ENCODE measurements at places on chromosomes 12 and 14.

- no peak for DNase-seq
Observed at GRCh38 chr14:33062476-33062875, 123.8 kb downstream of the NPAS3 start.

GRCh38 chr14:39229222-39229543 is 4.5 kb upstream of the MIA2 start:
- no peak for DNase-seq

- DNase-seq: no peak
Observed at GRCh38 chr12:4643747-4644146, 5.1 kb downstream of the AKAP3 start.

DNA sequence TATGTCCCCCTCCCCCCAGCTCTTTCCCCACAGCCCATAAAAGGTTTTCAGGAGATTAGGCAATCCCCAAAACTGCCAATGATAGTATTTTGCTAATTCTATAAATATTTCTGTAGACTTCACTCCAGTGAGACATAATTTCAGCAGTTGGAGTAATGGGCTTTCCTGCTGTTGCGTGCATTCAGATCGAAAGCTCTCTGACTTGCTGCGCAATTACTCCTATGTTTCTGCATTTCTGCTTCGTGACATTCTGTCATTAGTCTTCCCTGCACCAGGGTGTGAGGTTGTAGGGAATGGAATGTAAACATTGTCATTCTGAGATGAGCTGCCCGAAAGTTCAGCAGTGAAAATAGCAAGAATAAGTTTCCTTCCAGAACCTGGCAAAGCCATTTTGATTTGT is 58.2 kb downstream of the SAMD4A start:
- DNase-seq: no peak

DNA sequence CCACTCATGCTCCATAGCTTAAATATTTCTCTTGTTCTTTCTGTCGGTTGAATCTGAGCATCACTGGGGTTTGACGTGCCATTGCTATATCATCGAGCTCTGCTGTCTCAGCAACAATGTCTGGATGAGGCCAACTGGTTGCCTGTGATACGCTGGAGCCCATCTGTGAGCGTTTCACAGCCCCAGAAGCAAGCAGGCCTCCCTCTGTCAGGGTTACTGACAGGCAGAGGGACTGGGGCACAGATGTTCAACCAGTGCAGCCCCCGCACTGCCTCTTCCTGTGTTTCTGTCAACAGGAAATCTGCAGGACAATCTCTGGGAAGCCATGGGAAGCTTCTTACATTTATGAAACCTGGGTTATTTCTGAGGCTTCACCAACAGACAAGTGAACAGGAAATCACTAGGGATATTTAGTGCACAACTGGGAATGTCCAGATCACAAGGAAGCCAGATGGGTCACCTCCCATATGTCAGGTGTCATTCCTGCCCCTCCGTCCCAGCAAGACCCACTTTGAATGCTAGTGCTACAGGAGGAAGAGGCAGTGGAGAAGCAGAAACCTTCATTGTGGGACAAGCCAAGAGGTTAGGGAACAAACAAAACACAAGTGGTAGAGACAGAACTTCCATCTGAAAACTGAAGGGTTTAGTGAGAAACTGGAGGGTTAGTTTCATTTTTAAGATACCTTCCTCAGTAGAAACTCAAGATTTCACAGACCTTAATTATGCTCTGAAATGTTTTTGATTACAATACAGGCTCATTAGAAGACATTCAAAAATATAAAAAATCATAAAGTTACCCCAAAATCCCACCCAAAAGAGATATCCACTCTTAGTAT is 24.1 kb downstream of the DMAC2L start:
- no peak for DNase-seq

DNA sequence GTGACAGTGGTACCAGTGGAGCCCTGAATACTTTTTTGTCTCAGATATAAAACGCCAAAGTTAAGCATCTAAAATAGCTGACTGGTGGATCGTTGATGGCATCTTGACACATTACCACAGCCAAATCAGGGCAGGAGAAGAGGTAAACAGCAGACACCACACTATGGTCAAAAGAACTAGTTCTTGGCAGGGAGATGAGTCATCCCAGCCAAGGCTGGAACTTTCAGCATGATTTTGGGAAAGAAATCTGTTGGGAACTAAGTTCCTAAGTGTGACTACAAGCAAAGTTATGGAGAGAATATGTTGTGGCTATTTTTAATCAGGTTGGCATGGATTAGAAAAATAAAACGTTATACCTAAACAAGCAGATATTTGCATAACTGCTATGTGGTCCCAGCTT is 36.9 kb downstream of the LGR5 start:
- DNase-seq: no peak

GRCh38 chr14:105120056-105120455 is 48.5 kb downstream of the JAG2 start:
- no peak for DNase-seq

DNA sequence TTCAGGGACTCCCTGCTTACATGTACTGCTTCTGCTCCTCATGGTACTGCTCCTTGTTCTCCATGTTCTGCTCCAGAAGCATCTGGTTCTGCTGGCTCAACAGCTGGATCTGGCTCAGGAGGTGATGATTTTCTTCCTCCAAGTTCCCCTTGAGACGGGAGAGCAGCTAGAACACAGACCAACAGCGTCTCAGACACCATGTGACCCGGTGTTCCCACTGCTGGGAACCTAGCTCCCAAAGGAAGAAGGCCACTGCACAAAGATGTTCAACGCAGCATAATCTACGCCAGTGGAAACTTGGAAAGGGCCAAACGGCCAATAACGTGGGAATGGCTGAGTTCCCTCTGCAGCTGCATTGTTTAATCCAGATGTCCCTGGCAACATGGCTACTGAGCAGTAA is 49.6 kb upstream of the GPR68 start:
- DNase-seq: no peak

DNA sequence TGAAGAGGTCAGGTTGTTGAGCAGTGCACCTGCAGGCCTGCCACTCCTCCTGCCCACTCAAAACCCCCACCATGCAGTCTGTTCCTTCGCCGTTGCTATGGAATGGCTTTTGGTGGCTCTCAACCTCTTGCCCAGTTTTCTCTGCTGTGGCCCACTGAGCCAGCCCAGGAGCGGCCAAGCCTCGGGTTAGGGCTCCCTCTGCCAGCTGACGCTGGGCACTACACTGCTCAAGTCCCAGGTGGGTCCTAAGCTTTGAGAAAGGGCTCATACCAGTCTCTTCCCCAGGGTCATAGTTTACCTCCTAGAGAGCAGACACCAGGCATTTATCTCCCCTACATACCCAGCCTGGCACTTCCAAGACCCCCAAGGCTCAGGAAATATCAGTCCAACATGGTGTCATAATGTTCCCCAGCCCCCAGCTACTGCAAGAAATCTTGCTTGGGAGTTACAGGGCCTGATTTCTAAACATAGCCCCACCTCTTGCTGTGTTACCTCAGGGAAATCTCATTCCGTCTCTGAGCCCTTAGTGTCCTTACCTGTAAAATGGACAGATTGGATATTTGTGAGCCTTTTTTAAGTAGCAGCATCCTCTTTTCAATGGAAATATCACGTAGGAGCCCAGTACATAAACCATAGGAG is 59.4 kb downstream of the TSPAN11 start:
- DNase-seq: peak; percentile 52

DNA sequence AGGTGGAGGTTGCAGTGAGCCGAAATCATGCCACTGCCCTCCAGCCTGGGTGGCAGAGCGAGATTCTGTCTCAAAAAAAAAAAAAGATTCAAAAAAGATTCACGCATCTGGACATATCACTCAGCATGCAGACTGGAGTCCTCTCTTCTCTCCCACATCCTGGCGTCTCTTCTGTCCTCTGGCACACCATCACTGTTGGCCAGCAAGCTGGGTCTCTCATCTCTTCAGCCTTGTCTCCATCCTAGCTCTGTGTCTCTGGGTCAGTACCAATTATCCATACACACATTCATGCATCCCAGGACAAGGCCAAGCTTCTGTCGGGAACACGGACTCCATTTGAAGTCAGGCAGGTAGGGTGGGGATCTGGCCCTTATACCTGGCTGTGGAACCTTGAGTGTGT is 105.5 kb upstream of the MAP1LC3B2 start:
- DNase-seq: no peak

DNA sequence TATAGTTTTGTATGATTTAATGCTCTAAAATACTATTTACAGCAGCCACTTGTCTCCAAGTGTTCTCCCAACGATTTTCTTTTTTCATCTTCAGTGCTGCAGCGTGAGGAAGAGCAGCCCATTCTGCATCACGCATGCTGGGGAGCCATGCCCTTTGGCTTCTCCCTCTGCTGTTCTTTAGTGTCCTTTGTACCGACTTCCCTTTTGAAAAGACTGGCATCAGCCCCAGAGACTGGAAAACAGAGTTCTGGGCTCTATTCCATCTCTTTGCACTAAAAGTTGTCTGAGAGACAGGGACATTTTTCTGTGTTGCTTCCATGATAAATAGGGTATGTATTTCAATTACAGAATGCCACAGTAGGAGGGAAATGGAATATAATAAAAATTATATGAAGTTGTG is 105.1 kb downstream of the RERG start:
- no peak for DNase-seq

- DNase-seq: no peak
Observed at GRCh38 chr12:83573671-83574070, 887.0 kb downstream of the TMTC2 start.

- peak; percentile 46 for DNase-seq
Observed at GRCh38 chr14:66115740-66116502, 370.2 kb upstream of the CCDC196 start.

- no peak for DNase-seq
Observed at GRCh38 chr14:88170333-88170732, 152.7 kb downstream of the KCNK10 start.

GRCh38 chr12:12032260-12032791 is 38.4 kb upstream of the BCL2L14 start:
- peak; percentile 47 for DNase-seq

DNA sequence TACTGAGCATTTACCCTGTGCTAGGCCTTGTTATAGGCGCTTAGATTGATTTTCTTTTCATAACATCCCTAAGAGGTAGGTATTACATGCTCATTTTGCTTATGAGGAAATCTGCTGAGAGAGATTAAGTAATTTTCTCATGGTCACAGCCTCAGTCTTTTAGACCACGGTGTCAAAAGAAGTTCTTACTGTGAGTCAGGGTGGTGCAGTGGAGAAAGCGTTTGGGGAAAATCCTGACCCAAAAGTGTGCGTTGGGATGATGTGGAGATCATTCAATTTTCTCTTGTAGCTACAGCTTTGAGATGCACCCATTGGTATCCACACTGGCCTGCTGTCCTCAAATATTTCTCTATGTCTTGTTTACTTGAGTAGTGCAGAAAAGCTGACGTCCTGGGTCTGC is 8.2 kb downstream of the ANG start:
- no peak for DNase-seq

DNA sequence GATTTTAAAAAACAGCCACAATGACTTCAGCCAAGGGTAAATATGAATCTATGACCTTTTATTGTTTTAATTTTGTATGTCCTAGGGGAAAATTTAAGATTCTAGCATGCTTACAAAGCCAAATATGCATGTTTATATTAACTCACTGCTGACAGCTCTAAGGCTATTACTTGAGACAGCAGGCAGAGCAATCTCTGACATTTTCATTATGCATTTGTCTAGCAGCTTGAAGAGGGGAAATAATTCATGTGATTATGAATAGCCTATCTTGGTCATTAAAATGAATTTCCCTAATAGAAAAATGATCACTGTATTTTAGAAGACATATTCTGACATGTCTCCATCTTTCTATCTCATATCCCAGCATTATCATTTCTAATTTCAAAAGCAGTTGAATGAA is 46.6 kb upstream of the HELB start:
- no peak for DNase-seq

DNA sequence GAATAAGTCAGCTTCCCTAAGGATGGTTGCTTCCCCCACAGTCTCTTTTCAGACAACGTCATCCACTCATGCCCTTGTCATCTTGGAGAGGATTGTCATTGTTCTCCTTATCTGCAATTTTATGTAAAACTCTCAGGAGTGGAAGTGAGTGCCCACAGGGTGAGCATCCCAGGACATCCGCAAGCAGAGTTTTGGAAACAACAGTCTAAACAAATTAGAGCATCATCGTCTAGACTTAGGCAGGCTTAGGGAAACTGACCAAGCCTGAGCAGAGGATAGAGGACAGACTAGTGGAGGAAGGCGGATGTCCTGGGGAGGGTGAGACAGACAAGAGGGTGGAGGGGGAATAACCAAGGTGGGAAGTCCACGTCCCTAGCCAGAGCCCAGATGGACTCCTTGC is 63.7 kb upstream of the BDKRB2 start:
- DNase-seq: no peak

- DNase-seq: no peak
Observed at GRCh38 chr14:76205708-76206107, 54.0 kb downstream of the GPATCH2L start.

DNA sequence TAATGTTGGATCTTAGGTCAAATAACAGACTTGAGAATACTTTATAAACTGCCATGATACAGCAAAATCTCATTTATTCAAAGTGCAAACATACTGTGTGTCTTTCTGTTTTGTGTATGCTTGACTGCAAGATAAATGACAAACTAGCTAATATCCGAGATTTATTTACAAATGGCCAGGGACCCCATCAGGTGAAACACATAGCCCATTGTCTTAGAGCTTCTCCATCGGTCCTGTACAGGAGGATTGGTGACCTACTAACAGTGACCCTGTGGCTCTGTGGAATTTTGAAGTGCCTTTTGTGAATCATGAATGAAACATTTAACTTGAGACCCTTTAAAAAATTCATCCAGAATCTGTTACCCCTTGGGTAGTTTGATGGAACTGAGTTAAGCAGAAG is 27.1 kb downstream of the SLC25A29 start:
- no peak for DNase-seq

DNA sequence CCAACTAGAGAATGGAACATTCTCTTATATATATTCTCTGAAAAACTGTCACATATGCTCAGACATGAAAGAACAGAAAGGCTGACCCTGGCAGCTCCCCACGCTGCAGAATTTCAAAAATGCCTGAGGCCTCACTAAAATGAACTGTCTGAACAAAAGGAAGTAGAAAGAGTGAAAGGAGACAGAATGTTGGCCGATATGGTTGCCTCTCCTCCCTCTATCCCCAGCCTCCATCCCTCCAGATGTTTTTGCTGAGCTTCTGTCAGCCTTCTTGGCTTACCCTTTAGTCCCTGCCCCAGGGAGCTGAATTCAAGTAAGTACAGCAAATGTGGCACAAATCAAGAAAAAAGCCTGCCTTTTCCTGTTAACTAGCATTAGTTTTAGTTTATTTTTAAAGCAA is 6.9 kb downstream of the SMCO2 start:
- no peak for DNase-seq

GRCh38 chr14:105034315-105035039 is 13.6 kb upstream of the CDCA4 start:
- peak; percentile 75 for DNase-seq

All from NCI-H526 (cell line).